ENCODE measurements at places on chromosomes 2 and 18.

DNA sequence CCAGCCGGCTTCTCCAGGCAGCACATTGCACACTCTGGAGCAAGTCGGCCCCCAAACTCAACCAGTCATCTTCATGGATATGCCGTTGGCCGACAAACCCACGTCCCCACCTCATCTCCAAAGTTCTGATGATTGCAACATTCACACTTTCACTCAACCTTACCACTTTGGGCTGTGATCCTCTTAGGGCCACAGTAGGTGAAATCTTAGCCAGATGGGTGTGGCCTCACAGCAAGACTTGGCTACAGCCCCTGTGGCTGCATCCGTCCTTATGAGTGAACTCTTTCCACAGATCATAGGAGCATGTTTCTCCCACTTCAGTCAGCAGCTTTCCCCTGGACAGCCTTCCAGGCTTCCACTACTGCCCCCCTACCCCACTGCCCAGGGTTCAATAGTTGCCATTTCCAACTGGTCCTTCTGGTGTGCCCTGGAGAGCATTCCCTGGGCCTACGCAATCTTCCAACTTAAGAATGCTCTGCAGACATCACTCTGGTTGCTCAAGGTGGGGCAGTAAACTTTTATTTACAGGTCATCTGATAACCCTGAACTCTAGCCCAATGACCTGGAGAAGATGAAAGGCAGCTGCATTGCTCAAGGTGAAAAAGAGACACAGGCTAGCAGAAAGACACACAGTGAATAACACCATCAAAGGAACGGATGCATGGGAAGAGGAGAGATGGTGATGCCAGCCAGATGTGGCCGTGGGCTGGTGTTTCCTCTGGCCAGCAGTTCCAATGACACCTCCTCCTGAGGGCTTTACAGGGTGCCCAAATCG lies 34.5 kb downstream of the ARL4C start:
- no peak for DNase-seq

DNA sequence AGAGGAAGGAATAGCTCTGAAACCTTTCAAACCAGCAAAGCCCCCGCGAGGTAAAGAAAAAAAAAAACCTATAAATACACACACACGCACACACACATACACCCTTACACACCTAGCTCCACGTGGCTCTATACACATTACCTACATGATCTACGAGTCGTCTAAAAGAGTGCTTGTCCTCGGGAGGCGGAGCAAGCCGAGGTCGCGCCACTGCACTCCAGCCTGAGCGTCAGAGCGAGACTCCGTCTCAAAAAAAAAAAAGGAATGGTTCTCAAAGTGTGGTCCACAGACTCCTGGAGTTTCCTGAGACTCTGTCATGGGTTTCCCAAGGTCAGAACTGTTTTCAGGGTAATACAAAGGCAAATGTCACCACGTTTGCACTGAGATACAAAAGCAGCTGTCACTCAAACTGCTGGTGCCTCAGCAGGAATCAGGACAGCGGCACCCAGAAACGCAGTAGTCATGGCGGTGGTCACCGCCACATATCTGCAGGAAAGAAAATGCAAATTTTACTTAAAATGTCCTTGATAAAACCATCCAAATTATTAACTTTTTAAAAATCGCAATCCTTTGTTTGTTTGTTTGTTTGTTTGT lies 130.0 kb upstream of the GPC1 start:
- no peak for DNase-seq

GRCh38 chr2:71804281-71804751 lies 343.3 kb downstream of the CYP26B1 start:
- no peak for DNase-seq

DNA sequence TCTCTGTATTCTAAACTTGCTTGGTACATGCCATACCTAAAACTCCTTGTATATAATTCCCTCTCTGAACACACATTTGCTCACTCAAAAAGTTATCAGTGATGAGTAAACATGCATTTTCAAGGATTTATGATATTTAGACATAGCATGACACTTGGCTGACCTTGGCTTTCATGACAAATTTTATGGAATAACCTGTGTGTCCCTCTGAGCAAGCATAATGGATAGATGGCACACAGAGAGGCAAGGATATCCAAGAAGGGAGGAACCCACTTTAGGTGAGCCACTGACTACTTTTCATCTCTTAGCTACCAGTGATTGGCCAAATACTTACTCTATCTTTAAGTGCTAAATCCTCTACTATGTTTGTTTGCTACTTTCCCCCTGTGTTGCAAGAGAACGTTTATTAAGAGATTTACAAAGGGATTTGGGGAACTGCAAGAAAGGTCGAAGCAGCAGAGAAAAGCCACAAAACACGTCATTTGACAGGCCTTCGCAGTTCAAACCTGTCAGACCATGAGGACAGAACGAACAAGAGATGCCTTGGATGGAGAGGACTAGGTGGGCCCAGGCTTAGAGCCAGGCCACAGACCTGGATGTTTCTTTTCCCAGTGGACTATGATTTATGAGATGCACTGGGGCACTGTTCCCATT lies 379.9 kb downstream of the NBAS start:
- no peak for DNase-seq

GRCh38 chr2:70831861-70832260 lies 3.8 kb downstream of the CD207 start:
- DNase-seq = no peak

DNA sequence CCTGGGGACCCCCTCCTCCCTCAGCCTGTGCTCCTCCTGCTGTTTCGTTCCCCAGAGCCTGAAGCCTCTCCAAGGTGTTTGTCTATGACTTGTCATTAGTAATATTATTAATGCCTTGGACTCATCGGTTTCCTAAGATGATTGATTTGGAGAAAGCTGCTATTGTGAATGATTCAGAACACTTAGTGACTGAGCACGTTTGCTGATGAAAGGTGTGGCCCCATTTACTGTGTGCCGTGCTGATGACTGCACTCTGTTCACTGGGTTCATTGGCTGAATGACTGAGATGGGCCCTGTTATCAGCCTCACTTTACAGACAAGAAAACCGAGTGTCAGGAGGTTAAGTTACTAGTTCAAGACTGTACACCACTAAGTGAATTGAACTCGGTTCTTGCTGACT lies 111.4 kb downstream of the SPP2 start:
- DNase-seq = no peak

DNA sequence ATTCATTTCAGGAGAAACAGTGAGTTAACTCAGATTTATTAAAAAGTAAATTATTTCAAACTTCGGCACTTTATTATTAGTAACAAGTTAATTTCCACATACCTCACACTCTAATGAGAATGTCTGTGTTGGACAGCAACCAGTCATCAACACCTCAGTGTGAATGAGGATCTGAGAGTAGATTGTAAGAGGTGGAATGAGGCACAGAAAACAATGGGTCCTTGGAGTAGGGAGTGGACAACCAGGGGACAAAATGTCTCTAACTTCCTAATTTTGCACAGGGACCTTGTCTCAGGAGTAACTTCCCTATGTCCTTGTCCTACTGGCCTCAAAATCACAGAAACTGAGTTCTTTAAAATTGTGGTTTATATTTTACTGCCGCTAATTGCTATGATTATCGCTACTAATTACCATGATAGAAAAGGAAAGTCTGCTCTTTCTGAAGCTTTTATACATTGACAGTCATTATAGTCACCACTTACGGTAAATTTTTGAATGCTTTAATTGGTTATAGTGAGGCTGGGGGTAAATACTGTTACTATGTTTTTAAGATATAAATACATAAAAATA lies 82.2 kb upstream of the LRPPRC start:
- DNase-seq = no peak

DNA sequence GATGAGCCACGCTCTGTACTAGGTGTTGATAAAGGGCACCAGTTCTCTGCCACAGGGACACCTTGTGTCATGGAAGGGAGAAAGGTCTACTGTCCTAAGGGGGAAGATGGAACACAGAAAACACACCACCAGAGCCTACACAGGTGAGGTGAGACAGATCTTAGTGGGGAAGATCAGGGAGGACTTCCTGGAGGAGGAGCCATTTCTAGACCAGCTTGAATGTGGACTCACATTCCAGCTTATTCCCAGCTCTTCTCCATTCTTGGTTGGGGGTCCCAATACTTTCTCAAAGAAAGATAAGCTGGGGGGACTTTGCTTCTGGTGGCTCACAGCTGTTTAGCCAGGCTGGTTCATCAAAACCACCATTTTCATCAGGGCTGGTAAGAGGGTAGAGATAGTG lies 36.2 kb downstream of the EMX1 start:
- no peak for DNase-seq

- peak; percentile 65 for DNase-seq
Measured at GRCh38 chr2:28681158-28681571, 70.5 kb upstream of the PPP1CB start.

- DNase-seq = no peak
Measured at GRCh38 chr2:170587117-170587516, 128.0 kb upstream of the SP5 start.

DNA sequence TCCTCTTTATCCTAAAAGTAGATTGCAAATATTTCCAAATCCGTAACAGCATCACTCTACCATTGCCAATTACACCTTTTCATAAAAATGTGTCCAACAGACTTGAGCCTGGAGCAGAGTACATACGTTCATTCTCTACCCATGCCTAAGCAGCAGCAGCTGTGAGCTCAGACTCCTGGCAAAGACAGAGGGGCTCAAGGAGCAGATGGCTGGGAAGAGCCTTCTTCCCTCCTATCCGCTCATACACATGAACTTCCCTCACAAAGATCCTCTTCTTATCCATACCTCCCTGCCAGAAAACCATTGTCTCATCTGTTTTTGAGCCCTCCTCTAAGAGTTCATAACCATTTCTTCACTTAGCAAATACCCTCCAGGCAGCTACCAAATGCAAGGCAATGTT lies 164.3 kb upstream of the ARL4C start:
- DNase-seq = no peak

GRCh38 chr2:102072741-102073140 lies 69.8 kb upstream of the IL1R1 start:
- no peak for DNase-seq

- DNase-seq = no peak
Measured at GRCh38 chr2:115635430-115635829, 1193.0 kb downstream of the DPP10 start.

GRCh38 chr2:132797556-132797955 lies 127.6 kb upstream of the LYPD1 start:
- no peak for DNase-seq

Data from GM18507 (cell line).